ENCODE measurements at places on chromosomes 13 and 19. TPM values are rescaled to one million over a fixed set of nuclear protein-coding genes. Genes with fewer than 3 reads are reported as not detected.
A peak's percentile ranks its signal among the peaks of the same experiment; 100 is the strongest.

Gene MAST1
- 1.3 TPM for total RNA-seq

Gene ZNF492
- total RNA-seq, result 1.3 TPM

- H3K27me3 ChIP-seq, result no peaks in the 10 kb centered on the region
- no peak overlapping the region for H3K4me3 ChIP-seq
- H3K27ac ChIP-seq, result no peak overlapping the region
- no peak for DNase-seq
Observed at GRCh38 chr13:56314765-56315164, 826.0 kb upstream of the PRR20A start.

GRCh38 chr19:39125199-39125553 lies 410 bp upstream of the PAK4 start:
- H3K4me3 ChIP-seq, result peak overlapping the region; percentile 99
- no peak for DNase-seq
- H3K27ac ChIP-seq, result peak overlapping the region; percentile 95
- peaks cover 2% of the 10 kb centered on the region for H3K27me3 ChIP-seq

Gene ZNF793
- total RNA-seq, result 15.4 TPM

DNA sequence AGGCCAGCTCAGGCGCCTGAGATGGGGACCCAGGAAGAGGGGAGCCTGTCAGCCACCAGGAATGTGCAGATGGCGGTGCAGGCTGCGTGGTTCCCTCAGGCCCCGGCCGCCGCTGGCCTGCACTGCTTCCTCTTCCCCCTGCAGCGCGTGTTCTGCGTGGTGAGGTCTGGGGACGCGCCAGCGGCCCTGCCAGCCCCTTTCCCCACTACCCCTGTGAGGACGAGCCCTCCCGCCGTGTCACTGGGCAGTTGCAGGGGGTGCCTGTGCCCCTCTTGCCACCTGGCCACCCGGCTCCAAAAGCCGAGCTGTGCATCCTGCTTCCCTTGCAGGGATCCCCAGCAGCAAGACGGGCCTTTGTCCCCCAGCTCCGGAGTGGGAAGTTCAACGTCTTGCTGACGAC lies 58.4 kb downstream of the SMARCA4 start:
- H3K4me1 ChIP-seq, result peaks cover 19% of the 10 kb centered on the region
- peaks cover 87% of the 10 kb centered on the region for H3K36me3 ChIP-seq
- no peak overlapping the region for H3K4me3 ChIP-seq
- no peaks in the 10 kb centered on the region for H3K27me3 ChIP-seq
- DNase-seq, result no peak

GRCh38 chr13:110227864-110228643 lies 78.9 kb downstream of the COL4A1 start:
- no peaks in the 10 kb centered on the region for H3K36me3 ChIP-seq
- DNase-seq, result no peak
- H3K4me3 ChIP-seq, result no peak overlapping the region
- peaks cover 15% of the 10 kb centered on the region for H3K27me3 ChIP-seq
- H3K27ac ChIP-seq, result no peak overlapping the region
- H3K4me1 ChIP-seq, result no peaks in the 10 kb centered on the region

GRCh38 chr13:34627509-34628208 lies 314.4 kb upstream of the NBEA start:
- peaks cover 3% of the 10 kb centered on the region for H3K27me3 ChIP-seq
- no peaks in the 10 kb centered on the region for H3K4me1 ChIP-seq
- DNase-seq, result no peak
- no peaks in the 10 kb centered on the region for H3K36me3 ChIP-seq
- no peak overlapping the region for H3K4me3 ChIP-seq

Gene KLHL1
- not detected for total RNA-seq

Gene MUC16
- total RNA-seq, result not detected

Gene ZNF546
- 17.6 TPM for total RNA-seq

Gene ZNF709
- 7.7 TPM for total RNA-seq

Gene CEACAM3
- total RNA-seq, result not detected

GRCh38 chr13:66933994-66934393 lies 296.1 kb downstream of the PCDH9 start:
- no peaks in the 10 kb centered on the region for H3K27me3 ChIP-seq
- DNase-seq, result no peak
- peaks cover 6% of the 10 kb centered on the region for H3K4me1 ChIP-seq

- H3K4me3 ChIP-seq, result no peak overlapping the region
- H3K36me3 ChIP-seq, result no peaks in the 10 kb centered on the region
- DNase-seq, result no peak
Observed at GRCh38 chr13:111521030-111521429, 200.6 kb downstream of the TEX29 start.

GRCh38 chr13:71474936-71475335 lies 392.1 kb downstream of the DACH1 start:
- no peaks in the 10 kb centered on the region for H3K4me1 ChIP-seq
- peaks cover 5% of the 10 kb centered on the region for H3K27me3 ChIP-seq
- no peaks in the 10 kb centered on the region for H3K36me3 ChIP-seq
- H3K27ac ChIP-seq, result no peak overlapping the region
- H3K4me3 ChIP-seq, result no peak overlapping the region
- DNase-seq, result no peak

DNA sequence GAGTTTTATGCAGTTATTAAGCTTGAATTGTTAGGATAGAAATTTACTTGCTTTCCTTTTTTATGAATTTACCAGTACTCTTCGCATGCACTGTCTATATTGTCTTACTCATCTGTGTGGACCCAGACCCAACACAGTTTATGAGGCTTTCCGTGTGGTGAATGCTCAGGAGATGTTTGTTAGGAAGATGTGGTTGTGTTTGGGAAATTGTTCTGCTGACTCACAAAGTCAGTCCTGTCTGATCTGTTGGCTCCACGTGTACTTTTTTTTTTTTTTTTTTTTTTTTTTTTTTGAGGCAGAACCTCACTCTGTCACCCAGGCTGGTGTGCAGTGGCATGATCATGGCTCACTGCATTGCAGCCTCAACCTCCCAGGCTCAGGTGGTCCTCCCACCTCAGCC lies 532.5 kb downstream of the LMO7 start:
- no peak overlapping the region for H3K4me3 ChIP-seq
- no peaks in the 10 kb centered on the region for H3K36me3 ChIP-seq
- DNase-seq, result no peak
- no peak overlapping the region for H3K27ac ChIP-seq
- H3K27me3 ChIP-seq, result no peaks in the 10 kb centered on the region

DNA sequence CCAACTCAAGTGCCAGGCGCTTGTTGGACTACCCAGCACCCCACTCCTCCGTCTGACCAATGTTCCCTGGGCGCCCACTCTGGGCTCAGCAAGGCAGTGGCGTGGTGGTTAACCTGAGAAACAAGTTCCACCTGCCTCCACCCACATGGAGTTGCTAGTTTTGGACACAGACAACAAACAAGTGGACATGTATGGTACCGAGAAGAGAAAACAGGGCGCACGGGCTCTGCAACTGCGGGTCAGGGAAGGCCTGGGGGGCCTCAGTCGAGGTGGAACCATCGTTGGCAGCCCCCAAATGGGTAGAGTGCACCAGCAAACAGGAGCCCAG lies 2.5 kb downstream of the MIER2 start:
- H3K4me1 ChIP-seq, result peaks cover 68% of the 10 kb centered on the region
- H3K36me3 ChIP-seq, result peaks cover 16% of the 10 kb centered on the region
- peak overlapping the region; percentile 93 for H3K4me3 ChIP-seq

DNA sequence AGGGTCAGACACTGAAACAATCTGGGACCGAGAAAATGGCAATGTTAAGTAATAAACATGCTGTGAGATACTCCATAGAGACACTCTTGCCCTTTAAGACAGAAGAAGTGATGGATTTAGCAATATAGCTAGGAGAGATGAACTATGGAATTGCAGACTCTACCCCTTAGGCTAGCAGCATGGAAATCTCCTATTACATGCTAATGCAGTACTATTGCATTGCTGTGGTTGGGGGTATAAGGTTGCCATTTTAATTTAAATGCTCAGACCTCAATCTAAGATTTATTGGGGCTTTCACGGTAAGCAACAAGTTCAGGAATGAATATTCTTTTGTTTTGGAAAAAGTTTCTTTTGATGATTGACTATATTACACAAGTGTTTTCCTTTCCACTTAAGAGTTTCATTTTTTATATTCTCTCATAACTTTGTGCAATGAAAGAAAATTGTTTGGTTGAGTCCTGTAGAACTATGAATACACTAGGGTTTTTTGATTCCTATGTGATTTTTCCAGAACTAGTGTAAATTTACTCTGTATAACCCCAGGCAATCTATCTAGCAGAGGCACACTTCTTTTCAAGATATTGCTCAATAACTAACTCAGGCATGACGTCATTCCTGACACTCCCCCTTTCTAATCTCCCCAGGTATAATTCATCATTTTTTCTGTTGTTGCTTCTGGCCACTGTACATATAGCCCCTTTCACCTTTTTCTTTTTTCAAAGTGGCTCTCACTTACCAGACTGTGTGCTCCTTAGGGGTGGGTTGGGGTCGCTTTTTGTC lies 394.7 kb upstream of the KLF12 start:
- H3K4me1 ChIP-seq, result no peaks in the 10 kb centered on the region
- H3K27me3 ChIP-seq, result peaks cover 1% of the 10 kb centered on the region
- no peak overlapping the region for H3K27ac ChIP-seq
- no peaks in the 10 kb centered on the region for H3K36me3 ChIP-seq

DNA sequence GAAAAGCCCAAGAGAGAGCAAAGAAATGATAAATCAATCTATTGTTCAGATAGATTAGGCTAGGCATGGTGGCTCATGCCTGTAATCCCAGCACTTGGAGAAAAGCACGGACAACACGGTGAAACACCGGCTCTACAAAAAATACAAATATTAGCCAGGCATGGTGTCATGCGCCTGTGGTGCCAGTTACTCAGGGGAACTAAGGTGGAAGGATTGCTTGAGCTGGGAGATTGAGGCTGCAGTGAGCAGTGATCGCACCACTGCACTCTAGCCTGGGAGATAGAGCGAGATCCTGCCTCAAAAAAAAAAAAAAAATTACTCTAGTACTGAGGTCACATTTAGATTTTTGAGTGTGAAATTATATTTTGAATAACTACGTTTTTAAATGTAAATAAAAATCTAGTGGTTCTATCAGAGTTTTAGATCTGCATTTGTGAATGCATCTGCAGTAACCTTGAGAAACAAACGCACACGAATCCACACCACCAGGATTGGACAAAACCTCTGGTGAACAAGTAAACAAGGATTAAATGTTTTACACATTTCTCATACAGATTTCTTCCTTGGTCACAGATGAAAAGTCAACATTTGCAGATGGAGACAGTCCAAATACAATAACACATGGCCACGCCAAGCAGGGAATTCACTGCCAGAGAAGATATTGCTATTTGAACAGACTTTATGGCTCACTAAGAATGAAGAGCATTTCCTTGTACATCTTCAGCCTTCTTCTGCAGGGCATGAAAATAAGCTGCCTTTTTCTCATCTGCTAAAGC lies 917.6 kb downstream of the PCDH9 start:
- no peaks in the 10 kb centered on the region for H3K27me3 ChIP-seq
- no peaks in the 10 kb centered on the region for H3K36me3 ChIP-seq
- no peak overlapping the region for H3K27ac ChIP-seq

- H3K36me3 ChIP-seq, result no peaks in the 10 kb centered on the region
- DNase-seq, result no peak
- H3K4me3 ChIP-seq, result no peak overlapping the region
Observed at GRCh38 chr13:23915308-23915707, 18.0 kb upstream of the C1QTNF9B start.

Gene SPTBN4
- 0.62 TPM for total RNA-seq

DNA sequence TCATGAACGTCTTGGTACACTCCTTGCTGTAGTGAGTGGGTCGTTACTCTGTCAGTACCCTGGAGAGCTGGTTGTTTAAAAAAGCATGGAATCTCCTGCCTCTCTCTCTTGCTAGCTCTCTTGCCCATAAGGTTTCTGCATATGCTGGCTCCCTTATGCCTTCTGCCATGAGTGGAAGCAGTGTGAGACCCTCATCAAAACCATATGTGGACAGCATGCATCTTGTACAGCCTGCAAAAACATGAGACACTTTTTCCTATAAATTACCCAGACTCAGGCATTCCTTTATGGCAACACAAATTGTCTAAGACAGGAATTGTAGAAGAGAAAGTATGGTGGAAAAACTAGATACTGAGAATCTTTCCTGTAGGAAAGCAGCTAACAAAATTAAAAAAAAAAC lies 516.3 kb downstream of the SLITRK6 start:
- no peaks in the 10 kb centered on the region for H3K36me3 ChIP-seq
- no peak overlapping the region for H3K27ac ChIP-seq
- H3K27me3 ChIP-seq, result no peaks in the 10 kb centered on the region
- no peak overlapping the region for H3K4me3 ChIP-seq
- no peak for DNase-seq

- H3K4me1 ChIP-seq, result peaks cover 17% of the 10 kb centered on the region
- H3K27me3 ChIP-seq, result no peaks in the 10 kb centered on the region
- DNase-seq, result no peak
- H3K36me3 ChIP-seq, result no peaks in the 10 kb centered on the region
- H3K27ac ChIP-seq, result peak overlapping the region; percentile 53
Observed at GRCh38 chr13:88623150-88623549, 952.0 kb downstream of the SLITRK5 start.

- no peak for DNase-seq
- H3K4me3 ChIP-seq, result no peak overlapping the region
- no peaks in the 10 kb centered on the region for H3K27me3 ChIP-seq
- H3K36me3 ChIP-seq, result peaks cover 31% of the 10 kb centered on the region
- H3K4me1 ChIP-seq, result peaks cover 19% of the 10 kb centered on the region
- H3K27ac ChIP-seq, result no peak overlapping the region
Observed at GRCh38 chr13:97366172-97366688, 67.7 kb upstream of the RAP2A start.

Gene SBSN
- total RNA-seq, result 0.31 TPM

- no peak for DNase-seq
- no peaks in the 10 kb centered on the region for H3K4me1 ChIP-seq
- no peak overlapping the region for H3K27ac ChIP-seq
- H3K27me3 ChIP-seq, result no peaks in the 10 kb centered on the region
Observed at GRCh38 chr19:48302600-48302959, 22.8 kb upstream of the EMP3 start.

- H3K36me3 ChIP-seq, result no peaks in the 10 kb centered on the region
- H3K4me1 ChIP-seq, result no peaks in the 10 kb centered on the region
- H3K27ac ChIP-seq, result no peak overlapping the region
- DNase-seq, result no peak
Observed at GRCh38 chr13:23510544-23510916, 59.7 kb upstream of the TNFRSF19 start.

DNA sequence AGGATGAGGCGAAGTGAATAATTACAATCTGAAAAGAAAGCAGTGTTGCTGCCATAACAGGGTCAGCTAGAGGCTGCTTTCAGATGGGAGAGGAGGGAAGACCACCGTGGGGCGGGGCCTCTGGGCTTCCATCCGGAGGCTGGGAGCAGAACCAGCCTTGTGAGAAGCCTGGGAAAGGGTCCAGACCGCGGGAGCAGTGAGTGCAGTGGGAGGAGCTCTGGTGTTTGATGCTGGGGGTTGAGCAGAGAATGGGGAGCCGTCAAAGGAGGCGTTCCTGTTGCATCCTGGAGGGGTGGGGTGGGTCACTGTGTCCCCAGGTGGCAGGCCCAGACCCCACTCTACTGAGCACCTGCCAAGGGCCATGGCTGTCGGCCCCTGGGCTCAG lies 18.1 kb downstream of the NKPD1 start:
- no peaks in the 10 kb centered on the region for H3K36me3 ChIP-seq
- no peak overlapping the region for H3K27ac ChIP-seq
- no peaks in the 10 kb centered on the region for H3K4me1 ChIP-seq
- H3K4me3 ChIP-seq, result no peak overlapping the region
- DNase-seq, result no peak

All from naive thymus-derived CD8-positive, alpha-beta T cell (primary cell).